HCT116 (cell line): ENCODE measurements at places on chromosomes 3 and 15. TPM values are rescaled to one million over a fixed set of nuclear protein-coding genes. Genes with fewer than 3 reads are reported as not detected.

The POLQ gene
- 12.3 TPM for total RNA-seq

The VPS13C gene
- 18.6 TPM for total RNA-seq

- DNase-seq, result no peak
Measured at GRCh38 chr3:43786102-43786501, 95.4 kb downstream of the ABHD5 start.

GRCh38 chr15:50939911-50940310, 31.4 kb downstream of the AP4E1 start:
- no peak for DNase-seq

The FAM107A gene
- not detected for total RNA-seq

- DNase-seq, result no peak
Measured at GRCh38 chr15:79887054-79887930, 9.5 kb downstream of the MTHFS start.

The ZNF80 gene
- total RNA-seq, result 0.12 TPM
